ENCODE measurements at places on chromosomes 4 and X.
A peak's percentile ranks its signal among the peaks of the same experiment; 100 is the strongest.

- no peak for DNase-seq
These were observed 313.2 kb downstream of the ANTXR2 start for GRCh38 chr4:79759793-79760192.

- peak; percentile 26 for DNase-seq
These were observed 172 bp upstream of the HSPA4L start for GRCh38 chr4:127782025-127782274.

GRCh38 chr4:8303081-8303480, 33.5 kb downstream of the HTRA3 start:
- DNase-seq: peak; percentile 10

- no peak for DNase-seq
These were observed 100.4 kb downstream of the WFS1 start for GRCh38 chr4:6369924-6370645.
